Right kidney (tissue), 9 donors: ENCODE measurements at places on chromosomes 12 and 14.

DNA sequence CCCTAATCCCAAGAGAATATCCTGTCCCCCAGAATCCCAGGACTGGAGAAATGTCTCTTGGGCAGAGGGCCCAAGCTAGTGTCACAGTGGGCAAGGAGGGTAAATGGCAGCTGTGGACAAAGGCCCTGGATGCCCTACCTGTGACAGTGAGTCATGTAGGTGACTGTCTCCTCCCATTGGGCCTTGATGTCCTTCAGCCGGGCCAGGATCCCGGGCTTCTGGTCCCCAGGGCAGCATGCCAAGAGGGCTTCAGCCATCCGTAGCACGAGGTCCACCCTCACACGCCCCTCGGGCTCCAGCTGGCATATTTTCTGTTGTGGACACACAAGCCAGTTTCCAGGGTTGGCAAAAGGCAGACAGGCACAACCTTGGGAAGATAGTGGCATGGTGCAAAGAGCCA is 48.8 kb downstream of the SYNE3 start:
- no peak for DNase-seq

GRCh38 chr12:119665164-119665929 is 2.6 kb upstream of the PRKAB1 start:
- no peak for DNase-seq

DNA sequence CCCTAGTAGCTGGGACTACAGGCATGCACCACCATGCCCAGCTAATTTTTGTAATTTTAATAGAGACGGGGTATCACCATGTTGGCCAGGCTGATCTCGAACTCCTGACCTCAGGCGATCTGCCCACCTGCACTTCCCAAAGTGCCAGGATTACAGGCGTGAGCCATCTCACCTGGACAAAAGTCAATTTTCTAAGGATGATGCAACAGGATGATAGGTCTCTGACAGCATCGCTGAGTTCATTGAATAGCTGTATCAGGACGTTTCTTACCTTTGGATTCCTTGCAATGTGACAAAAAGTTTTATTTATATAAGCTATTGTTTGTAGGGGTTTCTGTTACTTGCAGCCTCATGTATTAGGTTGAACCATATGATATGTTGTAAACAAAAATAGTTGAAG is 55.5 kb upstream of the PCED1B start:
- no peak for DNase-seq

- DNase-seq = no peak
Observed at GRCh38 chr12:120099738-120100137, 16.8 kb downstream of the RAB35 start.

DNA sequence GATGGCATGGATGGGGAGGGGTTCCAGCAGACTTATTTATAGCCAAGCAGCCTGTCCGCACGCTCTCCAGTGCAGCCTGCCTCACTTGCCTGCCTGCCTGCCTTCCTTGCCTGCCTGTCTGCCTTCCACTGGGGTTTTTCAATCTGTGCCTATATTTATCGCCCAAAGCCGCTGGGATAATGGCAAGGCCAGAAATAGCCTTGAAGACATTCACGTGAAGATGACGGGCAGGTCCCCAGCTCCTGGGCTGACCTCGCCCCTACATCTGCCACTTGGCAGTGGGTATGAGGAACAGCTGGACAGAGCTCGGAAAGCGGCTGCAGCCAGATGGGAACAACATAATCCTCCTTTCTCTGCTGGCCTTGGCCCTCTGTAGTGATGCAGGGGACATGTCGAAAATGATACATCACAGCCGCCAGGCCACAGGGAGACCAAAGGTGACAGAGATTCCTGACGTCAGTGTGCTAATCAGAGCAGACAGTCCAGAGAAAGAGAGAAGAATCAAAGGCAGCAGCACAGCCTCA is 53.3 kb downstream of the PITPNM2 start:
- DNase-seq = no peak
